OCI-M1 (cell line): ENCODE measurements at places on chromosomes 7 and 10.

DNA sequence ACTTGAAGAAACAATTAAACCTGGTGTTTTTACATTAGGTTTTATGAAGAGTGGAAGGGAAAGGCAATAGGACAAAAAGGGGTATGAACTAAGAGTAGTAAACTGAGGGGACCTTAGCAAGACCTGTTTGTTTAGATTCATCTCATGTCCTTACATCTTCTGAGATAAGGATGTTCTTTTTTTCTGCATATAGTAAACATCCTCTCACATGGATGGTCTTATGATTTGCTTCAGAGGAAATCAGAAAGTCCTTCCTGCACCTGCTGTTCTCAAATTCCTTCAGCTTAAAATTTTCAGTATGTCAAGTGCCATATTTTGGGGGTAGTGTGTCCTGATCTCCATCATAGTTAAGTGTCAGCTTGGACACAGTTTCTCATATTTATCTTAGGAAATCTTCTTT is 232.6 kb downstream of the ADK start:
- DNase-seq = no peak

DNA sequence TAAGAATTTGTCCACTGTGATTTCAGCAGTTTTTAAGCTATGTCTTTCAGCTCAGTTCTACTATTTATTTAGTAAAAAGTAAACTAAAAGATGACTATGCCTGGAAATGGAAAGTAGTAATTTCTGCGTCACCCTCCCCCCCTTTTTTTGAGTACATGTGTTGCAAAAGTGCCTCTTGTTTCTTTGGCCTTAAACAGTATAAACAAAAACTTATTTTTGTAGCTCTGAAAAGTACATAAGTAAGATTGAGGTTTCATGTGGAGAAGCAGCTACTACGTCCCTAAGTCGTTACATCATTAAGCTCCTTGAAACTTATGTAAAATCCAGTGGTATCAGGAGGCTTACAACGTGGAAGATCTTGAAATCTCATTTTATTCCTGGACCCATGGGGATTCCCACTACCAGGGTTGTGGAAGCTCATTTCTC is 46.3 kb upstream of the HBP1 start:
- DNase-seq = no peak

- DNase-seq = peak; percentile 60
Observed at GRCh38 chr10:113947184-113948041, 93.0 kb downstream of the NHLRC2 start.

DNA sequence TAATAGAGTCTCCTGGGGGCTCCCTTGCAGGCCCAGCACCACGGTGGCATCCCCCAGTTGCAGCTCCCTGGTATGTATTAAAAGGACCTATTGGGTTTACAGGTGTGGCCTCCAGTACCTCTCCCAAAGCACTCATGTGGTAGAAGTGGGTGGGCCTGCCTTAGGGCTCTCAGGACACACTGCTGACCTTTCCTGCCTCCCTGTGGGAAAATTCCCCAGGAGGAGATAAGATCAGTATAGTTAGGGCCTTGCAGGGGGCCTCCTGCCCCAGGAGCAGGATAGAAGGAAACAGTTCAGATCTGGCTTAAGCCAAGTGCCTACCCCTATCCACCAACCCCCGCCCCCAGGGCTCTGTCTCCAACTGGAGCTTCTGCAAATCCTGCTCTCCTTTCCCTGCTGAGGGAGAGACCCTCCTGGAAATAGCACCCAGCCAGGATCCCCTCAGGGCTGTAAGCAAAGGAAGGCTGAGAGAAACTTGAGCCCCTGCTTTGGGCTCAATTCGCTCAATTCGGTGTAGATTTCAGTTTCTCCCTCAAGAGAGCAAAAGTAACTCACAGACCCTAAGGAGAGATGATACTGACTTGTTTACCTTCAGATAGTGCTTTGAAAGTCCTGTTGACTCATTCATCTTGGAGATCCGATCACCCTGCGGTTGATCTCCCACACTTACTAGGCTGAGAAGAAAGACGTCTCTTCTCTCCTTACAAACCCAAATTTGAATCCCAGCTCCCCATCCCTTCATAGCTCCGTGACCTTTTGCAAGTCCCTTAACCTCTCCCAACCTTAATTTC is 130.6 kb downstream of the WDR11 start:
- DNase-seq = no peak

DNA sequence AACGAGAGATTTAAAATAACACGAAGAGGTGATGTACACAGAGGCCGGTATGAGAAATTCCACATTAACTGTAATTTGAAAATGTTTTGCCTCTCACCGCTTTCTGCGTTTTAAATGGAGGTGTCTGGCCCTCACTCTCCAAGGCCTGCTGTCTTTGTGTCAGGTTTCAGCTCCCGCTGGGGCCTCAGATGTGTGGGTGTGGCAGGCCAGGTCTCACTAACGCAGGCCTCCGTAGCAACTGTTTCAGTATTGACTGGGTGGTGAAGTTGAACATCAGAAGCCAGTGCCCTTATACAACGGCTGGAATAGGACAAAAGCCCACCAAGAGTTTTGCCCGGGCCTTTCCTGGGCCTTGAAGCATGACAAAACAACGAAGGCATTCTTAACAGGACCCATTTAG is 303.1 kb downstream of the ADARB2 start:
- DNase-seq = no peak

DNA sequence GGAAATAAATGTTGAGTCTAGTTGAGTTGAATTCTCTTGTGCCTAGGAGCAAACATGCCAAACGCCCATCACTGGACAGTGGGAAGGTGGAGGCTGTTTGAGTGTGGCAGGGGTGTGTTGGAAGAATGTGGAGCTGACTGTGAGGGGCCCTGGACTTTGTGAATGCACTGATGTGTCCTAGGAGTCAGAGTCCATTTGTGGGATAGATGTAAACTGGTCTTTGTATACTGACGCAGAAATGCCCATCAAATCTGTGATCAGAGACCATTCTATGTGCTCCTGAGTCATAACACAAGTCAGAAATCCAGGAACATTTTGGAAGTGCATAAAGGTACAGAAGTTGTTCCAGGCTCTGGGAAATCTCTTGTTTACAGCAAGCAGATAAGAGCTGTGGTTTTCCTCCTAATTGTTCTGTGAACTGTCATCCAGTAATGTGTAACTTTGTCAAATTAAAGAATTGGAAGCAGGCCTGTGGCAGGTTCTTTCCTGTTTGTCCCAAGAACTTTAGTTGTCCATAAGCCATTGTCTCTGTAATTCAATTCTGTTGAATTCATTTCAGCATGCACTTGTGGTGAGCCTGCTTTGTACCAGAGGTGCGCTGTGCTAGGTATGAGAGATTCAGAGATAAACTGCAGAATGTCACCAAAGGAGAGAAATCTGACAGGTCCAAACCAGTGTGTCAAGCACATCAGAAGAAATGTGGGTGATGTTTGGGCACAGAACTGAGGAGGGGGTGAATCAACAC is 7.6 kb downstream of the PRXL2A start:
- DNase-seq = no peak

DNA sequence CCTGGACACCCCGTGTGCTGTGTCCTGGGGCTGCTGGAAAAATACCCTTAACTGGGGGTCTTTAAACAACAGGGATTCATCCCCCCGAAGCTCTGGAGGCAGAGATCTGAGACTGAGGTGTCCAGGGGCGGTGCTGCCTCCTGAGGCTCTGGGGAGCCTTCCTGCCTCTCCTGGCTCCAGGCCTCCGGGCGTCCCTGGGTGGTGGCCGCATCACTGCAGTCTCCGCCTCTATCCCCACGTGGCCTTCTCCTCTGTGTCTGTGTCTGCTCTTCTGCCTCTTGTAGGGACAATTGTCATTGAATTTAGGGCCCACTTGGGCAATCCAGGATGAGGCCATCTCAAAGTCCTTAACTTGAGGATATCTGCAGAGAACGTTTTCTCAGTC is 216.6 kb downstream of the WDR37 start:
- no peak for DNase-seq

GRCh38 chr7:15086131-15086611 is 183.6 kb upstream of the DGKB start:
- no peak for DNase-seq

DNA sequence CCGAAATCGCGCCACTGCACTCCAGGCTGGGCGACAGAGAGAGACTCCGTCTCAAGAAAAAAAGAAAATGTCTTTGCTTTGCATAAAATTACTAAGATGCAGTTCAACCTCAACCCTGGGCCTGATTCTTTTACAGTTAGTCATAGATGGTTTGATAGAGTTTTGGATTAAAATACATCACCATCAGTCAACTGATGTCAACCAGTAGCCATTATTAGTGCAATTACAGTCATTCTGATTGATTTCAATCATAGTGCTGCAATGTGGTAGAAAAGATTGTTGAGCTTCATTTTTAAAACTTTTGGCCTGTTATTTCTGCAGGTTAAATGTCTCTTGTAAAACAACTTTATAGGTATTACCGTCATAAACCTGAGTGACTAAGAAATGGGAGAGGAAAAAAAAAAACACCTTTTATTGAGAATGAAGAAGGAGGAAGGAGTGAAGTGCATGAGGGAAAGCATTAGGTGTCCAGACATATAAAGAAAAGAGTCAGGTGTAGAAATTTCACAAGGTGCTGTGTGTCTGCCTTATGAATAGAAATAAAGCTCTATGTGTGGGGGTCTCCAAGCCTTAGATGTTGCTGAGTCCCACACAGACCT is 150.6 kb downstream of the TRIL start:
- DNase-seq = no peak

GRCh38 chr7:23285657-23286646 is 13.2 kb upstream of the MALSU1 start:
- no peak for DNase-seq

DNA sequence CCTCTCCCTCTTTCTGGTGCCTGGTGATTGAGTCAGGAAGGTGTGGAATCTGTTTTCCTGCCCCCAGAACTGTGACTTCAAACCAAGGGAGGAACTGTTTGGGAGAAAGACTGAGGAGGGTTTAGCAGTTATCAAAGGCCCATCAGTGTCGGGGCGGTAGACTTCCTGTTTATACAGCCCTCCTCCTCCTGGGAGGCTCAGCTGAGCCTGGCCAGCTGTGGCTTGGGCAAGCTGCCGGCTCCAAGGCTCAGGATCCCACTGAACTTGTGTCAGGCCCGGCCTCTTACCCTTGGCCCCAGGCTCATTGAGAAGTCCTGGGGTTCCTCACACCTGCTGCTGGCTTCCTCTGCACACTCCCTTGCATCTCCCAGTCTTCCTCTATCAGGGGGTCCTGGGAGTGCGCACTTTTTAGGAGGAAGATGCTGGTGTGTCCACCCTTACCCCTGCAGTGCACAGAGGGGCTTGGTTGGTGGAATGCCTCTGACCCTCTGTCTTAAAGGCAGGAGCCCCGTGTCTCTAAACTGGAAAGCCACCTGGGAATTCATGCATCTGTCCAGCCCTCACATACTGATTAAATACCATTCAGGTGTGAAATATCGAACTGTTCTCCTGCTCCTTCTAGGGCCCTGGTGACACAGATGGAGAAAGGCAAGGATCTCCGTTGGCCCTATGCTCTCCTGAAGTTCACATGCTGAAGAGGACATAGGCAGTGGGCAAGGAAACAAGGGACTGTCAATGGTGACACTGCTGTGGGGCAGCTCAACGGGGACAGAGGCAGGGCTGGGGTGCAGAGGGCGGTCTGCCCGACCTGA is 32.4 kb downstream of the CXCL12 start:
- DNase-seq = peak; percentile 30

DNA sequence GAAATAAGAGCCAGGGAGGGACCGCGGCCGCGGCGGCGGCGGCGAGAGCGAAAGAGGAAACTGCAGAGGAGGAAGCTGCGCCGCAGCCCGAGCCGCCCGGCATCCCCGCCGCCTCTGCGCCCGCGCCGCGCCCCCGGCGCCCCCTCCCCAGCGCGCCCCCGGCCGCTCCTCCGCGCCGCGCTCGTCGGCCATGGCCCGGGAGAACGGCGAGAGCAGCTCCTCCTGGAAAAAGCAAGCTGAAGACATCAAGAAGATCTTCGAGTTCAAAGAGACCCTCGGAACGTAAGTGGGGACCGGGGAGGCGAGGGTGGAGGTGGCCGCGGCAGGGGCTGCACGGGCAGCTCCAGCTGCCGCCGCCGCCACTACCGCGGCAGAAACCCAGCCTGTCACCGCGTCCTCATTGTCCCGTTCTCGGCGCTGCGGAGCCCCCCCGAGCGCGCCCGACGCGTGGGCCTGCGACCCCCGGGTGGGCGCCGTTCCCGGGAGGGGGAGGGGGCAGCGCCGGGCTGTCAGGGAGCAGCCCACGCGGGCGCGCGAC is 351 bp downstream of the CAMK1D start:
- no peak for DNase-seq

DNA sequence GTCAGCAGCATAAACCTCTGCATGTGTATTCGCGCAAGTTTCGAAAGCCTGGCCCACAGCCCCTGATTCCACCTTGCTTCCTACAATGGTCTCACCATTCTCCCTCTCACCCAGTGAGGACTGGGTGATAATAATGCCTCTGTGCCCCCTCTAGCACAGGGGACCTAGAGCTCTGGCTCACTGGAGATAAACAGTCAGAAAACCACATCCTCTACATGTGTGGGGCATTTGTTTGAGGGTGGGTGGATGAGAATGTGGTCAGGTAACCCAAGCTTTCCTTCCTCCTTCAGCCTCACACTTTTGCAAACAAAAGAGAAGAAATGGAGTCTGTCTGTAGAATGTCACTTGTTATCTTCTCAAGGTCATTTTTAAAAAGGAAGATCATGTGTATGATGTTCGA is 373.5 kb downstream of the KCNMA1 start:
- DNase-seq = peak; percentile 15

DNA sequence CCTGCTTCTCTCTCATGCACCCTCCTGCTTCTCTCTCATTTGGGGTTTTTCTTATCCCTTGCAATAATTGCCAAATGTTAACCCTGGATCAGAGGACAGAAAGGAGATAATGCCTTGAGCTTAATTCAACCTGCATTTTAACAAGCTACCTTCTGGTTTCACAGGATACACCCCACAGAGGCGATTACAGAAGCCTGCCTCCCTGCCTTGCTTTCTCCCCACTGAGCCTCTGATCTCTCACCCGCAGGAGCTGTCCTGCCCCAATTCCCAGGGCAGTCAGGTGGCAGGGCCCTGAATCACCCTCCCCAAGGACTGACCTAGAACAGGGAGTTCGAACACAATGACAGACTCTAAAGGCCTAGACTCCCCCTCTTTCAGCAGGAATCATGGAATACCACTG is 959.5 kb downstream of the GRID1 start:
- DNase-seq = no peak

DNA sequence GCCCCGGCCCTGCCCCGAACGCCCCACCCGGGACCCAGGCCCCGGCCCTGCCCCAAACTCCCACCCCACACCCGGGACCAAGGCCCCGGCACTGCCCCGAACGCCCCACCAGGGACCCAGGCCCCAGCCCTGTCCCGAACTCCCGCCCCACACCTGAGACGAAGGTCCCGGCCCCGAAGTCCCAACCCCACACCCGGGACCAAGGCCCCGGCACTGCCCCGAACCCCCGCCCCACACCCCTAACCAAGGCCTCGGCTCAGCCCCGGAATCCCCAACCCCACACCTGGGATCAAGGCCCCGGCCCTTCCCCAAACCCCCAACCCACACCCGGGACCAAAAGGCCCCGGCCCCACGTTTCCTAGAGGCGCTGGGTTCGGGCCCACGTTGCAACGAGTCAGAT is 1.1 kb upstream of the LARP4B start:
- DNase-seq = no peak
